ENCODE measurements at places on chromosomes 4 and X. TPM values are rescaled to one million over a fixed set of nuclear protein-coding genes. Genes with fewer than 3 reads are reported as not detected.

DNA sequence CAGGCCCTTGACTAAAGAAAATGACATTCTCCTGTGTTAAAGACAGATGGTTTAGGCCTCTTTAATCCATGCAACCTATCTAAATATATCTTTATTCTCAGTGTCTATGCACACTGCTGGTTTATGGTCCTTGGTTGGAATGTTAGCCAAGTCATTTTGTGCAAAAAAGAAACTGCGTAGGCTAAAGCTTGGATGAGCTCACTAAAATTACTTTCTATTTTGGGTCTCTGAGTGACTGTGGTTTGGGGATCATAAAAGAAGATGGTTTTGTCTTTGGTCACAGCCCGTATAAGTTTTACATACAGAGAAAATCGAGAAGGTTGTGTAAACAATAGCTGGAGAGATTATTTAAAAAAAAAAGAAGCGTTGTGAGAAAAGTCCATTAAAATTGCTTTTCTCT, 443.6 kb downstream of the UBE2NL start:
- no peaks in the 10 kb centered on the region for H3K27me3 ChIP-seq
- no peak for DNase-seq
- no peak overlapping the region for H3K27ac ChIP-seq
- no peak overlapping the region for H3K4me3 ChIP-seq
- no peaks in the 10 kb centered on the region for H3K4me1 ChIP-seq

- no peak overlapping the region for H3K27ac ChIP-seq
- H3K27me3 ChIP-seq, result no peaks in the 10 kb centered on the region
- no peak for DNase-seq
Observed at GRCh38 chr4:142383800-142384470, 462.2 kb downstream of the INPP4B start.

DNA sequence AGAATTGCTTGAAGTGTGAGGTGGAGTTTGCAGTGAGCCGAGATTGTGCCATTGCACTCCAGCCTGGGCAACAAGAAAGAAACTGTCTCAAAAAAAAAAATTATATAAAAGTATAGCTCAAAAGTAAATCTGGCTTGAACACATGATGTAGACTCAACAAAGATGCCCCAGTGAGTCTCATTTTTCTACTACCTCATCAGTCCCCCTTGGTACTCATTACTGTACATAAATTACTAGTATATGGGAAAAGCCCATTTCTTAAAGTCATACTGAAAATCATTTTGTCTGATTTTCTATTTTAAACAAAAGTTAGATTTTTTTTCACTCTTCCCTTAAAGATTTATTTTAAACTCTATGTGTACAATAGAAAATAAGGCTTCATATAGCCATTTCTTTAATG, 39.2 kb downstream of the FAM241A start:
- no peak for DNase-seq
- no peak overlapping the region for H3K27ac ChIP-seq
- no peaks in the 10 kb centered on the region for H3K4me1 ChIP-seq

DNA sequence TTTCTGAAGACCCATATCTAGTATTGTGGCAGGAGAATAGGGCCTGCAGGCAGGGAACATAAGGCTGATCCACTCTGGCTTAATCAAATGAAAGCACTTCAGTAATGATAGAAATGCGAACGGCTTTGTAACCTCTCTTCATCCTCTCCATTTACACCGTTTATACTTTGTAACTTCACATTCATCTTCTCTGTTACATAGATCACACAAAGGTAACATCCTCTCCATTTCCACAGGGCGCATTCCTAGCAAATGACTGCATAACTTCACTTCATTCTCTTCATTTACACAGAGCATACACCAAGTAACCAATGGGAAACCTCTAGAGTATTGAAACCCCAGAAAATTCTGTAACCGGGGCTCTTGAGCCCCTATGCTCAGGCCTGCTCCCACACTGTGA, 65.5 kb upstream of the SLC34A2 start:
- H3K4me3 ChIP-seq, result no peak overlapping the region
- DNase-seq, result no peak
- H3K27ac ChIP-seq, result no peak overlapping the region
- no peaks in the 10 kb centered on the region for H3K4me1 ChIP-seq

GRCh38 chr4:163755013-163755412, 260.5 kb downstream of the TMA16 start:
- no peak overlapping the region for H3K27ac ChIP-seq
- DNase-seq, result no peak
- H3K27me3 ChIP-seq, result no peaks in the 10 kb centered on the region

DNA sequence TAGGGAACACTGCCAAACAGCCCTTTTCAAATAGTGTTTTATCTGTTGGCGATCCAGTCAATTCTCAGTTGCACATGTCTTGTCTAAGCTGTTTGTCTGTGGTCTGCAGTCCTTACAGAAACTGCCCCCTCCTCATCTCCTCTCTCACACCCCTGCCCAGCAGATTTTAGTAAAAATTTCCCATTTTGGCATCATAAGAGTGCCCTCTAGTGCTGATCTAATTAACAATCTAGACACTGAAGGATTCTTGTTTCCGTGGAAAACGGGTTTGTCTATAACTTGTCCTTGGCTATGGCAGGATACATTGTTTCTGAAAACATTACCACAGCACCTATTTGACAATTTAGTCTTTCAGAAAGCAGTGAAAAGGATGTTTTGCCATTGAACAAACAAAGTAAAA, 227.2 kb upstream of the MBNL3 start:
- no peaks in the 10 kb centered on the region for H3K4me1 ChIP-seq
- H3K27ac ChIP-seq, result no peak overlapping the region
- no peaks in the 10 kb centered on the region for H3K27me3 ChIP-seq
- H3K4me3 ChIP-seq, result no peak overlapping the region
- no peaks in the 10 kb centered on the region for H3K36me3 ChIP-seq
- no peak for DNase-seq

GRCh38 chr4:157702831-157703230, 470.0 kb downstream of the GASK1B start:
- no peak overlapping the region for H3K4me3 ChIP-seq
- DNase-seq, result no peak
- H3K4me1 ChIP-seq, result no peaks in the 10 kb centered on the region
- no peaks in the 10 kb centered on the region for H3K36me3 ChIP-seq

DNA sequence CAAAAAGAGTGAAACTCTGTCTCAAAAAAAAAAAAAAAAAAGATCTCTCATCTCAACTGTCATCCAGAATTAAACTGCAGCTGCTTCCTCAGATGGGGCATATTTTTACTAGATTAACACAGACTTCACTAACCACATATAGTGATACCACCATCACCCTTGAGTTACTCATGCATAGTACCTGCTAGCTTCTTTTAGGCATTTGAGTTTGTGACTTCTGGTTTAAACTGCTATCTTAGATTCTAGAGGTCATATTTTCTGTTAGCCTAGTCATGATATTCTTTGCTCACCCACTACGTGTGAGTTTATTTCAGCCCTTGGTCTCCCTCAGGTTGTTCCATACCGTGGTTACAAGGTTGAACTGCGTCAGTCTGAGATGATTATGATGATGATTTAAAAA, 154.9 kb upstream of the BMP3 start:
- DNase-seq, result no peak
- no peak overlapping the region for H3K27ac ChIP-seq
- H3K27me3 ChIP-seq, result no peaks in the 10 kb centered on the region
- H3K4me3 ChIP-seq, result no peak overlapping the region
- H3K36me3 ChIP-seq, result no peaks in the 10 kb centered on the region

- no peaks in the 10 kb centered on the region for H3K27me3 ChIP-seq
- no peaks in the 10 kb centered on the region for H3K36me3 ChIP-seq
- H3K4me1 ChIP-seq, result peaks cover 25% of the 10 kb centered on the region
- no peak overlapping the region for H3K27ac ChIP-seq
- DNase-seq, result no peak
- no peak overlapping the region for H3K4me3 ChIP-seq
Observed at GRCh38 chr4:8197521-8197920, 1.6 kb upstream of the SH3TC1 start.

DNA sequence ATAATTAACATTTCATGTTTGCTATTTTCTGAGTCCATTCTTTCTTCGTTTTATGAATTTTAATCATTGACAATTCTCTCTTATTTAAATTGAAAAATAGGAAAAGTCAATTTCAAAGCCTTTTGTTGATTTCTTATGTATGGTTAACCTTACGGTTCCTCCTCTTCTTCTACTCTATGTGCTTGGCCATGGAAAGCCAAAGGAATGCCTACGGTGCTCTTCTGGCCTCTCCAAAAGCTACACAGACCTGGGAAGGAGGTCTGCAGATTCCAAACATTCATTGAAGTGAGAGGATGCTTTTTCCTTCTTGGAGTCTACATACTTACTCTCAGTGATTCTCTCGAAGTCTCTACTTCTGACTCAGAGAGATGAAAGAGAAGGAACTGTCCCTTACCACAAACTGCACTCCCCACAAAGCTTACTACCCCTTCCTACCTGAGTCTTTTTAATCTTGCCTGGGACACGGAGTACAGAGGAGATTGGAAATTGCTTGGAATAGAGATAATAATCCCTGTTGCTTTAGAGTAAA, 863.1 kb upstream of the FTHL17 start:
- no peaks in the 10 kb centered on the region for H3K4me1 ChIP-seq
- H3K27ac ChIP-seq, result no peak overlapping the region
- no peak for DNase-seq
- no peaks in the 10 kb centered on the region for H3K36me3 ChIP-seq

- no peak overlapping the region for H3K4me3 ChIP-seq
- no peaks in the 10 kb centered on the region for H3K27me3 ChIP-seq
- no peak for DNase-seq
- no peaks in the 10 kb centered on the region for H3K36me3 ChIP-seq
- no peak overlapping the region for H3K27ac ChIP-seq
- H3K4me1 ChIP-seq, result no peaks in the 10 kb centered on the region
Observed at GRCh38 chrX:130543603-130544325, 142.0 kb downstream of the RBMX2 start.

- H3K4me3 ChIP-seq, result no peak overlapping the region
- DNase-seq, result no peak
- H3K27me3 ChIP-seq, result no peaks in the 10 kb centered on the region
- no peaks in the 10 kb centered on the region for H3K4me1 ChIP-seq
- H3K36me3 ChIP-seq, result no peaks in the 10 kb centered on the region
Observed at GRCh38 chr4:108261026-108261425, 92.3 kb upstream of the LEF1 start.

DNA sequence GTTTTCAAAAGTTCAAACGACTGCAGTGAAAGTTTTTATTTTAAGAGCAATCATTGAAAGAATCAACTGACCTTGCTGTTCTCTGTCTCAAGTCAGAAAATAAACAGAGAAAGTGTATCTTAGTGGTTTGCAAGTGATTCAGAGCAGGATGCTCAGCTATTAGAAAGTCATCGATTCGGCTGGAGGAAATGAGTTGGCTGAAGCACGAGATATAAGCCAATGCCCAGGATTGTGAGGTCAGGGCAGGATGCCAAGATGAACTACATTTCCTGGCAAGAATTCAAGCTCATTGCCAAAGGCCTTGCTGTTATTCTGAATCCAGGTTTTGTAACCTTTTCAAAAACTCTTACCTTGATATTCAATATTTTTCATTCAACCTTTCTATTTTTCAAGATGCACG, 541.4 kb upstream of the BOD1L1 start:
- no peak overlapping the region for H3K27ac ChIP-seq
- peak; percentile 23 for DNase-seq
- no peaks in the 10 kb centered on the region for H3K36me3 ChIP-seq

- no peaks in the 10 kb centered on the region for H3K27me3 ChIP-seq
- no peak overlapping the region for H3K4me3 ChIP-seq
- H3K4me1 ChIP-seq, result no peaks in the 10 kb centered on the region
Observed at GRCh38 chr4:138053641-138054301, 188.4 kb downstream of the SLC7A11 start.

DNA sequence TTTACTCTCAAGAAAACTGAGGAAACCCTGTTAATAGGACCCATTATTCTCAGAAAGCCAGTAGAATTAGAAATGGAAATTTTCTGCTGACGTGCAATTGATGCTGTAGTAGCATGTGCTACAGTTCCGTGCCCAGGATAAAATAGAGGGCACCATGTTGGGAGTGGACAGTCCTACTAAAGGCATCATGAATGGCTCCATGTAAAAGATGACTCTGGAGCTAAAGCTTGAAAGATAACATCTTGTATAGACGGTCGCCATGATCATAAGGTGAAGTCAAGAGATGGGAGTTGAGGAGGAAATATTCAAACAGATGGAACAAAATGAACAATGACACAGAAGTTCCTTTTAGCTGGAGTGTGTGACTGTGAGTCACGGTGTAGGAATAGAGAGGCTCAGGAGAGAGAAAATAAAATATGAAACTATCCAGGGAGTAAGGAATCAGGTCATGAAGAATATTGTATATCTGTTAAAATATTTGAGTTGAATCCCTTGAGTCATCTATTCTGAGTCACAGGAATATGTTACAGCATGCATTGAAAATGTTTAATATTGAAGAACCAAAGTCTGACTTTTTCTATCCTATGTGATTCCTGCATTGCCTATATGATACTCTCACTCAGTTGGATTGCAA, 31.8 kb downstream of the ANXA10 start:
- H3K36me3 ChIP-seq, result no peaks in the 10 kb centered on the region
- DNase-seq, result no peak
- no peak overlapping the region for H3K27ac ChIP-seq
- H3K27me3 ChIP-seq, result no peaks in the 10 kb centered on the region

GRCh38 chr4:7381221-7381889, 53.4 kb downstream of the PSAPL1 start:
- no peak for DNase-seq
- no peak overlapping the region for H3K27ac ChIP-seq
- H3K27me3 ChIP-seq, result peaks cover 4% of the 10 kb centered on the region
- H3K36me3 ChIP-seq, result no peaks in the 10 kb centered on the region

GRCh38 chrX:36867143-36867542, 141.0 kb upstream of the FAM47C start:
- no peak overlapping the region for H3K4me3 ChIP-seq
- H3K27me3 ChIP-seq, result no peaks in the 10 kb centered on the region
- H3K27ac ChIP-seq, result no peak overlapping the region
- H3K36me3 ChIP-seq, result no peaks in the 10 kb centered on the region

- peaks cover 15% of the 10 kb centered on the region for H3K4me1 ChIP-seq
- peak overlapping the region; percentile 71 for H3K4me3 ChIP-seq
- DNase-seq, result no peak
- no peaks in the 10 kb centered on the region for H3K36me3 ChIP-seq
- peaks cover 70% of the 10 kb centered on the region for H3K27me3 ChIP-seq
- peak overlapping the region; percentile 58 for H3K27ac ChIP-seq
Observed at GRCh38 chr4:185532795-185533324, 2.4 kb downstream of the PDLIM3 start.

GRCh38 chrX:101265869-101266428, 25.2 kb downstream of the TAF7L start:
- H3K27ac ChIP-seq, result no peak overlapping the region
- no peaks in the 10 kb centered on the region for H3K27me3 ChIP-seq
- no peaks in the 10 kb centered on the region for H3K36me3 ChIP-seq
- no peaks in the 10 kb centered on the region for H3K4me1 ChIP-seq
- DNase-seq, result no peak

MMRN1 gene
- total RNA-seq, result 4.9 TPM

UGT2B10 gene
- 0.27 TPM for total RNA-seq

KLHL34 gene
- total RNA-seq, result 1.3 TPM

PCDH10 gene
- total RNA-seq, result 0.48 TPM

SLC25A43 gene
- 23.3 TPM for total RNA-seq

MSX1 gene
- total RNA-seq, result 0.41 TPM

TRIM2 gene
- 124 TPM for total RNA-seq

TMEM47 gene
- 20.8 TPM for total RNA-seq

Measured in transverse colon (tissue), 4 donors.